PC-9 (cell line): ENCODE measurements at places on chromosomes 4 and X.

GRCh38 chr4:4271912-4272311 lies 18.0 kb downstream of the LYAR start:
- DNase-seq: no peak

- no peak for DNase-seq
Observed at GRCh38 chr4:112112590-112113170, 32.6 kb upstream of the FAM241A start.

GRCh38 chr4:116272336-116272735 lies 813.0 kb downstream of the TRAM1L1 start:
- no peak for DNase-seq

DNA sequence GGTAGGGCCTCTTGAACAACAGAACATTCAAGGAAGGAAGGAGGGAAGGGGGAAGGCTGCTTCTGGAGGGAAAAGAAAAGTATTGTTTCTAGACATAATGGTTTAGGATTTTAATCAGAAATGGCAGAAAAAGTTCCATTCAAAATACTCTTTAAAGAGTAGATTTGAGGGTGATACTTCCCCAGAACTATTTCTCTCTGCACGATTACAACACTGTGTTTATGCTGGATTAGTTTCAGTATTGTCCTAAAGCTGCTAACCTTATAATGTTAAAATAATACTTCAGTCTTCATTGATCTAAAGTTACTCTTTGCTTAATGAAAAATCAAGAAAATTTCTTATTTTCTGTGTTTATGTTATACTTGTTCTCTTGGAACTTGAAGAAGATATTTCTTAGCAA lies 1026.3 kb upstream of the PABPC4L start:
- DNase-seq: no peak

- DNase-seq: no peak
Observed at GRCh38 chrX:25853002-25853479, 285.1 kb upstream of the MAGEB18 start.

DNA sequence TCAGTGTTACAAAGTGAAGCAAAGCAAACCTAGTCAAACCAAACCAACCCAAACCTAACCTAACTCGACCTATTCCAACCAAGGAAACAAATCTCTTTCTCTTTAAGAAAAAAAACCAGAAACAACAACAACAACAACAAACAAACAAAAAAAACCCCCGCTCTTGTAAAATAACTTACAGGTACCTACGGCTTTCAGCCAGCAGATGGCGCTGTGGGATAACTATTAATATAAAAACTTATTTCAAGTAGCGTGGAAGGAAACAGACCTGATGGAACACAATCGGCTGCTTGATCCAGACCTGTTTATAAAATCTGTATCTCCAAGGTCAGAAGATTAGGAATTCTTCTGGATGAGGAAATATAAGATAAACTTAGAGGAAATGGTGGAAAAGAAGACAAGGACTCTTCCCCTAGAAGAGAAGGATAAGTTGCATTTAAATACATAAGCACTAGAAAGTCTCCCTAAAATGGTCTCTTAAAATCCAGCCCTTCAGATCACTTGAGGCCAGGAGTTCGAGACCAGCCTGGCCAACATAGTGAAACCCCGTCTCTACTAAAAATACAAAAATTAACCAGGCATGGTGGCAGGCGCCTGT lies 34.4 kb upstream of the CDKL5 start:
- peak; percentile 35 for DNase-seq

GRCh38 chr4:146790515-146790914 lies 151.8 kb downstream of the POU4F2 start:
- no peak for DNase-seq

GRCh38 chrX:65894133-65894532 lies 145.7 kb downstream of the VSIG4 start:
- DNase-seq: no peak

GRCh38 chrX:45824471-45824870 lies 623.8 kb upstream of the DIPK2B start:
- DNase-seq: peak; percentile 87

DNA sequence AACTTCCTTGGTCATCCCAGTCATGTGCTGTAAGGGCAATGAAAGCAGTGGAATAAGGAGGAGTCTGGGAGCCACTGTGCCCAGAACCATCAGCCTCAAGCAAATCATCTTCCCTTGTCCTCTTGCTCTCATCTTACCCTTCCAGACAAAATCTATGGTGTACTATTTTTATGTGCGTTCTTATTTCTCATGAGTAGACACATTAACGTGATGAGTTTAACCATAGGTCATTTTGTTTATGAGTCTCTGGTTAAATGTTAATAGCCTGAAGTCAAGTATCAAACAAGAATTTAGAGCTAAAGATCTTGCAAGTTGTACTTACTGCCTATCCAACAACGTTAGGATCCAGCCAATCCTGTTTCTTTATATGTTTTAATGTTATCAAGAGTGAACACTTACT lies 495.3 kb downstream of the SPRY1 start:
- DNase-seq: no peak

DNA sequence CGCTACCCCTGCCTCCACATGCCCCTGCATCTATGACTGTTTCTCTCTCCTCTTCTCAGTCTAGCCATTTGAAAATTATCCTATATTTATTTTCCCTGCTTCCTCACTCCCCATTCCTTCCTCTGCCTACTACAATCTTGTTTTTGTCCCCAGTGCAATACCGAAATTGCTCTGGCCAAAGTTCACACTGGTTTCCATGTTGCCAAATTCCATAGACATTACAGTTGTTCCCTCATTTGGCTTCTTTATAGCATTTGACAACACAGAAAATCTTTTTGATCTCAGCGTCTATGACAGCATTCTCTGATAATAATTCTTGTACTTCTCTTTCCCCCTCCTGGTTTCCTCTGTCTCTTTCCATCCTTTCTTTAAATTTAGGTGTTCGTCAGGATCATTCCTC lies 99.4 kb downstream of the GPR82 start:
- DNase-seq: no peak

GRCh38 chr4:118277243-118277642 lies 75.6 kb downstream of the PRSS12 start:
- DNase-seq: no peak

DNA sequence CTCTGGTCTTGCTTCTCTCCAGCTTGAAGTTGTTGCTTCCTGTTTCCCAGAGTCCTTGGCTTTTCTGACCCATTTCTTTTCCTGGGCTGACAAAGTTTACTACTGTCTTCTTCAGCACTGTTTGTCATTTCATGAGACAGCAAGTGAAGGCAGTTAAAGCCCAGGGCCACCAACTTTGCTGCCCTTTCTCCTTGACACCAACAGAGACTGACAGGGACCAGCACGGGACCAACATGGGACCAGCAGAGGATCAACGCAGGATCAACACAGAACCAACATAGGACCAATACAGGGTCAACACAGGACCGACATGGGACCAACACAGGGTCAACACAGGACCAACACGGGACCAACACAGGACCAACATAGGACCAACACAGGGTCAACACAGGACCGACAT lies 34.9 kb downstream of the RNF212 start:
- no peak for DNase-seq
